ENCODE measurements at places on chromosomes 5 and 9.

DNA sequence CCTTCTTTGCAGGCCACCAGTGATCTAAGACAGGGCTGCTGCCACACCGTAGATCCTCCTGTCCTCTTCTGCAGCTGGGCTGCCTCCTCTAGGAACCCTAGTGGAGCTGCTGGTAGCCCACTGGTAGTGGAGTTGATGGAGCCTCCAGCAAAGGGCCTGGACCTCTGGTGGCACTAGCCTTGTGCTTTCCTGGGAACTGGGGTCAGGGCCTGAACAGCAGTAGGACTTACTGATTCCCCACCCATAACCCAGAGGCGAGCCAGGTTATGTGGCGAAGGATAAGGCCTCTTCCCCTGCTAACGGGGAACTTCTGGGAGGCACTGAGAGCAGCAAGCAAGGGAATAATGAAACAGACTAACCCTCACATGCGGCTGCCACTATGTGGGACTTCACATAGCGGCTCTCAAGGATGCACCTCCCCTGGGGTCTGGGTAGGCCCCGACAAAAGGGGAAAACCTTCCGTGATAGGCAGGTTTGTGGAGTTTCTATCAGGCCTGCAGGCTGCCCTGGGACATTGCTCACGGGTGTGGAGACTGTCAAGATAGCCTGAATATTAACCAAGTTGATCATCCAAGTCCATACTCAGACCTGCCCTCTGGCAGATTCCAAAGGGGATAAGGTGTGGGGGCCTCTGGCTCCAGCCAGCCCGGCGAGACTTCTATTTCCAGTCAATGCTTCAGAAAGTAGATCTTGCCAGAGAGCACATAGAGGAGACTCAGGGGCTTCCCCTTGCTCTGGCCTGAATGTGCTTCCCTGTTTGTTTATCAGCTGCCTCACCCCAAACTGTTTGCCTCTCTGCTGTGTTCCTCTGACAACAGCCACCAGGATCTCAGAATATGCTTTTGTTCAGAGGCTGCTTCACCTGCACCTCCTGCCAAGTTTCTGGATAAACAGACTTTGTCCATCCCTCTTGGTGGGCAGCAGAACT lies 7.4 kb downstream of the SLC22A4 start:
- peak; percentile 18 for DNase-seq

- no peak for DNase-seq
Measured at GRCh38 chr9:37925786-37926736, 22.1 kb upstream of the SLC25A51 start.

GRCh38 chr5:131305138-131305689 lies 41.4 kb downstream of the CDC42SE2 start:
- no peak for DNase-seq

- DNase-seq = peak; percentile 24
Measured at GRCh38 chr9:77705636-77706035, 57.5 kb upstream of the GNA14 start.

- no peak for DNase-seq
Measured at GRCh38 chr9:128101231-128101661, 26.3 kb downstream of the PTGES2 start.

DNA sequence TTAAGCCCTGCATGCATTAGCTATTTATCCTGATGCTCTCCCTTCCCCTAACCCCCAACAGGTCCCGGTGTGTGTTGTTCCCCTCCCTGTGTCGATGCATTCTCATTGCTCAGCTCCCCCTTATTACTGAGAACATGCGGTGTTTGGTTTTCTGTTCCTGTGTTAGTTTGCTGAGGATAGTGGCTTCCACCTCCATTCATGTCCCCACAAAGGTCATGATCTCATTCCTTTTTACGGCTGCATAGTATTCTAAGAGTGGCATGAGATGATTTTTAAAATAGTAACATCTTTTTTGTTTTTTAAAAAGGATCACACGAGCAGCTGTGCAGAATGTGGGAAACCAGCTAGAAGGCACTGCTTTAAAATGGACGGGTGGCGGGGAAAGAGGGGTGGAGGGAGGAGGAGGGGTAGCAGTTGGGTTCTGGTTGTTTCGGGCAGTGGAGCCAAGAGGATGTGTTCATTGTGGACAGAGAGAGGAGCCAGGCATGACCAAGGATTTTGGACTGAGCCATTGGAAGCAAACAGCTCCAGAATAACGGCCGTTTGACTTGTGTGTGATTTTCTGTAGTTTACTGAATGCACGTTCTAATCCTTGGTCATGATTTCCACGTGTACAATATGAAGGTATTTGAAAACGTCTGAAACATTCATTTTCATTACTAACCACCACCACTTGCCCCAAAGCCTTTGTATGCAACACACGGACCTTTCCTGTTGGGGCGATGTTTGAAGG lies 1.7 kb upstream of the TENT4A start:
- no peak for DNase-seq

GRCh38 chr9:7578951-7579350 lies 220.6 kb downstream of the DMAC1 start:
- no peak for DNase-seq

GRCh38 chr5:134732819-134733218 lies 5.5 kb upstream of the CAMLG start:
- peak; percentile 16 for DNase-seq

DNA sequence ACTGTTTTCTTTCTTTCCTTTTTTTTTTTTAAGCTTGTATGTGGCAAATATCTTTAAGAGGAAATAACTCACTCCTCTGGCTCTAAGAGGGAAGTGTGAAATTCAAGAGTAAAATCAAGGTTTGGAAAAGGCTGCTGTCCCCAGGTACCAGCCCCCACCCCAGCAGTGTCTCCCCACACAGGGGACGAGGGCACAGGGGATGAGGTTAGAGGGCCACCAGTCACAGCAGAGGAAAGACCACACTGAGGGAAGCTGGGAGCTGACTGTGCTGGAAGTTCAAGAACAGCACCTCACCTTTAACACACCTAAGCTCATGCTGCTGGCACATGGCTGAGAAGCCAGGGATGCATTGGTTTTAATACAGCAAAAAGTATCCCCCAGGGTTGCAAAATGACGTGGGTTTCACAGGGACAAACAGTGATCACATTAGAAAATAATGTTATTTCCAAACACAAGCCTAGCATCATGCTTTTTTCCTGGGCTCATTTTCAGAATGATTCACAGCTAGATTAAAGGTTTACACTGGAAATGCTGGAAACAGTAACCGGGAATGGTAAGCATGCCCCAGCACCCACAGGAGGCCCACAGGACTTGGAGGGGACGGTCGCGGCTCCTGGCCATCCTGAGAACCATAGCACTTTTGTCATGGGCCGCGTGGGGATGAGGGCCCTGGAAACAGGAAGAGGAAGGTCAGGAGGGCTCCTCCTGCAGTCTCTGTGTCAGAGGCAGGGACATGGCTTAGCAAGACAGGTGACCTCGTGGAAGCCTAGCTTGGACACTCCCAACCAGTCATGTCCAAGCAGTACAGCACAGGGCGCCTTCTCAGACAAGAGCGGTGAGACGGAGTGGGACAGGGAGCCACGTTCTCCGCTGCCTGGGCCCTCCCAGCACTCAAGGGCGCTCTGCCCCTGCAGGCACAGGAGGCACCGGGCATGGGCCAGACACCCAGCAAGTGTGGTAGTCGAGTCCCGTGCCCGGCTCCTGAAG lies 6.9 kb downstream of the LPCAT1 start:
- no peak for DNase-seq

DNA sequence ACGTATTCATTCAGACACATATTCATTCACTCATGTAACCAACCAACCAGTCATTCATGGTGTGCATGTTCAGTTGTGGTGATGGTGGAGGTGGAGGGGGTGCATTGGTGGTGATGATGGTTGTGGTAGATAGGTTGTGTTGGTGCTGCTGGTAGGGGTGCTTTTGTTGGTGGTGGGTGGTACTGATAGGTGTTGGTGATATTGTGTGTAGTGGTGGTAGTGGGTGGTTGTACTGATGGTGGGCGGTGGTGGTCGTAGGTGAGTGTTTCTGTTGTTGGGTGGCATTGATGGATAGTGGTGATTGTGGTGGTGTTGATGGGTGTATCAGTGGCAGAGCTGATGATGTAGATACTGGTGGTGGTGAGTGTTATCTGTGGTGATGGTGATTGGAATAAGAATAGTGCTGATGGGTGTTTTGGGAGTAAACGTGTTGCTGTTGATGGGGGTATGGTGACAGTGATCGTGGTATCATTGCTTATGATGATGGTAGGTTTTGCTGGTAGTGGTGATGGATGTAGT lies 59.8 kb upstream of the SHB start:
- DNase-seq = no peak

DNA sequence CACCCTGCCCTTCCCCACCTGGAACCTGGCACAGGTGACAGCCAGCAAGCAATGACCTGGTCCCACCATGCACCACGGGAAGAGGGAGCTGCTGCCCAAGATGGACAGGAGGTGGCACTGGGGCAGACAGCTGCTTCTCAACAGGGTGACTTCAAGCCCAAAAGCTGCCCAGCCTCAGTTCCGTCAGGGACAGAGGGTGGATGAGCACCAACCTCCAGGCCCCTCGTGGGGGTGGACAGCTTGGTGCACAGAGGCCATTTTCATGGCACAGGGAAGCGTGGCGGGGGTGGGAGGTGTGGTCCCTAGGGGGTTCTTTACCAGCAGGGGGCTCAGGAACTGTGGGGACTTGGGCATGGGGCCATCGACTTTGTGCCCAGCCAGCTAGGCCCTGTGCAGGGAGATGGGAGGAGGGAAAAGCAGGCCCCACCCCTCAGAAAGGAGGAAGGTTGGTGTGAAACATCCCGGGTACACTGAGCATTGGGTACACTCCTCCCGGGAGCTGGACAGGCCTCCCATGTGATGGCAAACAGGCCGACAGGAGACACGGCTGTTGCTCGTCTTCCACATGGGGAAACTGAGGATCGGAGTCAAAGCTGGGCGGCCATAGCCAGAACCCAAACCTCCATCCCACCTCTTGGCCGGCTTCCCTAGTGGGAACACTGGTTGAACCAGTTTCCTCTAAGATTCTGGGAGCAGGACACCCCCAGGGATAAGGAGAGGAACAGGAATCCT lies 1.9 kb downstream of the CEL start:
- no peak for DNase-seq

DNA sequence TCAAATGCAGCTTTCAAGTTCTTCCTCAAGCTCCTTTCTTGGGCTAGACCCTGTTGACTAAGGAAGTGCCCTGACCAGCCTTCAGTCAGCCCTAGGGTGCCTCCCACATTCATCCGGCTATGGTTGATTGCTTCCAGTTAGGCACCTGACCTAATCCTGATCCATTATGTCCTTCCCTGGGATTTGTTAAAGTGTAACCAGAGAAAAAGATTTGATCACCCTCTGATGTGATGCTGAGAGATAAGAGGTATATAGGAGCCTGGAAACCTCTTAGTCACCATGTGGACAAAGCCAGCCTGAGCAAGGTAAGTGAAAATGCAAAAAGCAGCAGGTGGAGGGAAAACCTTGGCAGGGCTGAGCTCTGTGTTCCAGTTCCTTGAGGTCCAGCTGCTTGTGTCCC lies 178.8 kb upstream of the ERCC6L2 start:
- DNase-seq = no peak

Measured in OCI-M1 (cell line).